ENCODE measurements at places on chromosomes 6 and 20.

DNA sequence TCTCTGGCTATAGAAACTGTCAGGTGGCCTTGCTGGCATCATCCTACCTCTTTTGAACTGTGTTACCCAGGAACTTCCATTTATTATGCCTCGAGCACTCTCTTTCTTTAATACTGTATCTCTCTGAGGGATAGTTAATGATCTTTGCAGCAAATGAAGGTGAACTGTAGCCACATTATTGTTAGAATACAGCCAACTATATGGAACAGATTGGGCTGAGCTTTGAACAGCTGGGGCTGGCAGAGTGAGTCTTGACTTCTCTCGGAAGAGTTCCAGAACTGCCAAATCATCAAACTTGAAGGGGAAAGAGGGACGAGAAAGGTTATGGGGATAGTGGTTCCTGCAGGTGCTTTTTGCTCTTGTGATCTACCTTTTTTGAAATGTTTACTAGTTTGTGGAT is 237.7 kb downstream of the PRL start:
- no peak for DNase-seq

- no peak for DNase-seq
Observed at GRCh38 chr20:47224300-47224791, 132.2 kb downstream of the ZMYND8 start.

- no peak for DNase-seq
Observed at GRCh38 chr20:59158673-59159072, 4.9 kb upstream of the ZNF831 start.

GRCh38 chr6:160733050-160733646 is 31.1 kb downstream of the PLG start:
- DNase-seq = no peak

GRCh38 chr6:17423026-17423425 is 29.6 kb downstream of the CAP2 start:
- no peak for DNase-seq

DNA sequence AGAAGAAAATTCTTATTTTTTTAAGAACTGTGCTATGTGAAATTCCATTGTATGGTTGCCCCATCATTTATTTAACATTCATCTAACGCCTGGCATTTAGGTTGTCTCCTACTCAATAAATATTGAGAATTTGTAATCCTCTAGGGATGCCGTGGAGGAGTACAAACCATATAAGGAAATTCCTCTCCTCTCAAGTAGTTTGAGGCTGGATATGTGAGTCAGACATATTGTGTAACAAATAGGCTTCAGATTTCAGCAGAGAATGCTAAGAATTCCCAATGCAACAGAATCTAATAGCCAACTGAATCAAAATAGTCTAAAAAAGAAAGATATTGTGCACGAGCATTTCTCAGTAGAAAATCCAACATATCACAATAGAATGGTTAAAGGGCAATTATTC is 174.7 kb downstream of the OTOR start:
- no peak for DNase-seq

DNA sequence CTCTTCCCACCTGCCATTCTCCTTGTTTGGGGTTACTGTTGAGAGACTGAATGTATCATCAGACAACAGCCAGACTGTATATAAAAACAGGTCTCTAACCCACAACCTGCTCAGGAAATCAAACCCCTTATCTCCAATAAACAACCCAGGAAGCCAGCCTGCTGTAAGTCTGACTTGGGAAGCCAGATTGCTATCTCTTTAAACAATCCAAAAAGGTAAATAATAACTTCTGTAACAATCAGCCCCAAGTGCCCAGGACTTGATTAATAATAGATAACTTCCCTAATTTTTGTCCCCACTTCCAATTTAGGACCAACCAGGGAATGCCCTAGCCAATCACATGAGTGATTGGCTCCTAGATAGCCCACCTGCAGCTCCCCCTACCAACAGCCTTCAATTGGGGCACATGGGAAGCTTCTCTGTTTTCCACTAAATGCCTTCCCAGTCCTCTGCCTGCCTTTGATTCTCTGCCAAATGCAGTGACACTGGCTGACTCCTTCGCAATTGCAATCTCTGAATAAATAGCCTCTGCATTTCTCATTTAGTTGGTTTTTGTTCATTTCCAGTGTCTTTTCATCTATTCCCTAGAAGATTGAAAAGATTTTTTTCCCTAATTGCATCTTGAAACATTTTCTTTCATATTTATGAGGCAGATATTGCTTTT is 117.1 kb upstream of the TAB2 start:
- DNase-seq = no peak

DNA sequence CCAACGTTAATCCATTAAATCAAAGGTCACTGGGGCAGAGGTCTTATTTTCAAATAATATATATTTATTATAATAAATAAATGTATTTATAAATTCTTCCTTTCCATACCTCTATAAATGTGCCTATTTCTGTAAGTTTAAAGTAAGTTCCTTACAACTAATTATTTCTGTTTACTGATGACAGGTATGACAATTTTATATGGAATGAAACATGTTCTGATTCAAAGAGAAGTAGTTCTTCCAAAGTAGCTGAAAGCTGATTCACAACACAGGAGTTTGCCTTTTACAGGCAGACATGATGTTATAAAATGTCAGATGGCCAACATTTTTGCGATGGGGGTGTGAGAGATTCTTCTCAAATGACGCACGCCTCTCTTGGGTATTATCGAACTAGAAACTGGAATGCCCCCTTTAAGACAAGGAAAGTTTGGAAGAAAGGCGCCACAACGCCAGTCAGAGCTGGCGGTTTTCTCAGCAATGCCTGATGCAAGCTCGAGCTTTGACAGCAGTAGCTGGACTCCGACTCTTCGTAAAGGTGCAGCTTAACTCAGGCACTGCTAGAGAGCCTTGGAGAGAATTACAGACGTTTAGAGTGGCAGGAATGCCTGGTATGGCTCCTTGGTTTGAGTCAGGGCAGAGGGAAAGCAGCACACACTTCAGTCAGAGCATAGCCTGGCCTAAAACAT is 92.1 kb downstream of the FOXC1 start:
- no peak for DNase-seq
